NCI-H2171 treated with DMSO at 0.1 percent for 48 hours (cell line): ENCODE measurements at places on chromosomes 1 and 21.

- peak; percentile 12 for DNase-seq
Measured at GRCh38 chr1:109792056-109792831, 28.5 kb upstream of the EPS8L3 start.

DNA sequence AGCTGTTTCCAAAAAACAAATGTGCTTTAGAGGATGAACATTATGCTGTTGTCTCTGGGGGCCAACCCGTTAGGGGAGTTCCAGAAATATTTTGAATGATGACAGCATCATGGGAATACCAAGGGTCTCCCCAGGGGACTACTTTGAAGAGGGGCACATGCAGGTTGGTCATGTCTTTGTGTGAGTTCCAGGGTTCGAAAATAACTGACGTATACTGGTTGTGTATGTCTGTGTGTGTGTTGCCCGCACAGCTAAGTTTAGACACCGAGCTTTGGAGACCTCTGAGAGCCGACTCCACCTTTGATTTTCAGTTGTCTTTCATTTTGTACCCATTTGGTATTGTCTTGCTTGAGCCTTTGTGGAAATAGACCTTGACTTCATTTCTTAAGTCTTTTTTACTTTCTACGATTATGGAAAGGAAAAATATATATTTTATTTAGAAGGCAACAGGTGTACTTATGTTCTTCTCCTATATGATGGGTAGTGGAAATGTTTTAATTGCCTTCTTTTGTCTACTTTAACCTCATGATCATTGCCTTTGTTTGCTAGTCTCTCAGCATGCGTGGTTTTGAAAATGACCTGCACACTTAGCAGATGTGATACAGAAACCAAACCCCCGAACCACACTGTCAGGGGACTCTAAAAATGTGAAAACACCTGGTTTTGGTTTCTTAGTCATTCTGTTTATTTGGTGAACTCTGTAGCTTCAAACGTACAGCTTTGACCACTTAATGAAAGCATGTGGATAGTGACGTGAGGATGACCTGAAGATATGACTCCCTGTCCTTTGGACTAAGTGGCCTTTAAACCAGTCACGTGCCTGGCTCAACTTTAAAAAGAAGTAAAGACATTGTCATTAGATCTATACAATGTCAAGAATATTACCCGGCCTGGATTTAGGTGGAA is 56.5 kb downstream of the GALNT2 start:
- DNase-seq, result no peak

DNA sequence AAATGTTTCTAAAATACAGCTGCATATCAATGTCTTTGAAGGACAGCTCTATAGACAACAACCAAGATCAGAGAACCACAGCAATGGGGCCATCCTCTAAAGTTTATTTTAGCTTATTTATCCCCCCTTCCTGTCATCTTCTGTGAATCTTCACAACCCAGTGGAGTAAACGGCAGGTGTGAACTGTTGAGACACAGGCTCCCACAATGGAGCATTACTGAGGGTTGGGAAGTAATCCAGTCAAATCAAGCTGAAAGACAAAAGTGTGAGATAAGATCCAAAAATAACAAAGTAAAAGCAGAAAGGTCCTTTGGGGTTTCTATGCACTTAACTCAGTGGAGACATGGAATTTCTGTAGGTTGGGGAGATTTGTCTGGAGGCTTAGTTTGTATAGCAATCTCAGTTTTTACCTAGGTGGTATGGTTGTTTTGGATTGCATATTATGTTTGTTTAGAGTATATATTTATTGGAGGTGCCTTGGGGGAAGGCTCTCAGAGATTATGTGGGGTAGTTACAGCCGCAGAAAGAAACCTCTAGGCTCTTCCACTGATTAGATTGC is 286.9 kb upstream of the ADGRL2 start:
- no peak for DNase-seq

DNA sequence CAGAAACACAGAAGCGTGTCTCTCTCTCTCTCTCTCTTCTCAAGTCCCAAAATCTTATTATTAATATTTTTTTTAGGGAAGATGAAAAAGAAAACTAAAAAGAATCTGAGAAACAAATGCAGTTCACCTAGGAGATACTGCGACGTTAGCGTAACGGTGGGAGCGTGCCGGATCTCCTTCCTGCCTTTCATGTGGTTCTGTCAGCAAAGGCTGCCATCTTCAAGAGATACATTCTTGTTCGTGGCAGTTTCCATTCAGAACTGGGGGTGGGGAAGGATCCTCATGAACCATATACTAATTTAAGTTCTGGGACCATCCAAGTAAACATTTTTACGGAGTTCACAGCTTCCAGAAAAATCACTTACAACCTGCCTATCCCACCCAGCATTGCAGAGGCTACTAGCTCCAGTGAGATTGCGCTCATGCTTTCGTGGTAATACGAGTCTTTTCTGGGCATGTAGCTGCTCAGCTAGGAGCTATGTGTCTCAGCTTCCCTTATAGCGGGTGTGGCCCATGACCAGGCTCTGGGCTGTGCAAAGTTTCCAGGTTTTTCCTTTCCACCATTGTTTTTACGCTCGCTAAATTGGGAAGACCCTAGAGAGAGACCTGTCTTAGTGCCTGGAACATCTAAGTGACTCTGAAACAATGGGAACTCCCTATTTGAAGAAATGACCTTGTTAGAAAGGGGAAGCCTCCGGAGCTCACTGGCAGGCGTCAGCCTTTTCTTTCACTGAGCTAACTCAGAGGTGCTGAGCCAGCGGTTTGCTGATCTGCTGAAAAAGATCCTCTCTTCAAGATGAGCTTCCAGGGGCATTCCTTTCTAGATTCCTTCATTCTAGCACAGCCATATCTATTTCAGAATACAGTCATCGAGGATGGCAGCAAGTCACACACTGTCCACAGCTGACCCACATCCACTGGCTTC is 17.3 kb downstream of the SLAMF1 start:
- DNase-seq, result no peak

GRCh38 chr1:23357138-23357908 is 12.3 kb downstream of the ZNF436 start:
- no peak for DNase-seq

DNA sequence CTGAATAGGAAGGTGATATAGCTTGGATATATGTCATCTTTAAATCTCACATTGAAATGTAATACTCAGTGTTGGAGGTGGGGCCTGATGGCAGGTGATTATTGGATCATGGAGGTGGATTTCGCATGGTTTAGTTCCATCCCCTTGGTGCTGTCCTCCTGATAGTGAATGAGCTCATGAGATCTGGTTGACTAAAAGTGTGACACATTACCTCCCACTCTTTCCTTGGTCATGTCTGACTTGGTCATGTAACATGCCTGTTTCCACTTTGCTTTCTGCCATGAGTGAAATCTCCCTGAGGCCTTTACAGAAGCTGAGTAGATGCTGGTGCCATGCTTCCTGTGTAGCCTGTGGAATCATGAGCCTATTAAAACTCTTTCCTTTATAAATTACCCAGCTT is 664.5 kb upstream of the NR5A2 start:
- no peak for DNase-seq

DNA sequence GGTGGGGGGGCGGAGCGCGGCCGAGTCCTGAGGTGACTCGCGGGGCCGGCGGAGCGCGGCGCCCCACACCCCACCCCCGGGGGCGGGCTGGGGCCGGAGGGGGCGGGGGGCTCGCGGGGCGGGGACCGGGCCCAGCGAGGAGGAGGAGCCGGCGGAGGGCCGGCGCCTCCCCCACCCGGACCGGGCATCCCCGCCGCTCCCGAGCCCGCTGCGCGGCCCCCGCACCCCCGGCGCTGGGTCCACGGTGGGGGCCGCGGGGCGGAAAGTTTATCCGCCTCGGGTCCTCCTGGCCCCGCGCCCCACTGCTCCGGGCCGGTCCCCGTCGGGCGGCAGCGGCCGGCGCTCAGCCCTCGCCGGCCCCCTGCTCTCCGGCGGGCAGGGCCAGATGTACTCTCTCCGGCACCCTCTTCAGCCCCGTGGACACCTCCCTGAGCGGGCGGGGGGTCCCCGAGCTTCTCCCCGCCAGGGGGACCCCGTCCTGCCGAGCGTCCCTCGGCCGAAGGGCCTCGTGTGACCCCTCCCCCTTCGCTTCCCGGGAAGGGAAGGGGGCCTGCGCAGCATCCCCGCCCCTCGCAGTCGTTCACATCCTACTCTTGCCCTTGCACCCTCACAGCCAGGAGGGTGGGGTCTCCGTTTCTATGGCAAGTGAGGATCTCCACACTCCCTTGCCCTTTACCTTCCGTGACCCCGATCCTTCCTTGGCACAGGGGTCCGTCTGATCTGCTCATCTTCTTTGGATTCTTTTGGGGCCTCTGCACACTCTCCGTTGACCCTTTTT is 663 bp downstream of the CAMTA1 start:
- DNase-seq, result no peak

GRCh38 chr1:205382561-205382960 is 25.8 kb upstream of the KLHDC8A start:
- no peak for DNase-seq

- DNase-seq, result no peak
Measured at GRCh38 chr21:38699048-38699447, 106.7 kb upstream of the ETS2 start.

- DNase-seq, result no peak
Measured at GRCh38 chr21:29419422-29419821, 120.7 kb downstream of the BACH1 start.

DNA sequence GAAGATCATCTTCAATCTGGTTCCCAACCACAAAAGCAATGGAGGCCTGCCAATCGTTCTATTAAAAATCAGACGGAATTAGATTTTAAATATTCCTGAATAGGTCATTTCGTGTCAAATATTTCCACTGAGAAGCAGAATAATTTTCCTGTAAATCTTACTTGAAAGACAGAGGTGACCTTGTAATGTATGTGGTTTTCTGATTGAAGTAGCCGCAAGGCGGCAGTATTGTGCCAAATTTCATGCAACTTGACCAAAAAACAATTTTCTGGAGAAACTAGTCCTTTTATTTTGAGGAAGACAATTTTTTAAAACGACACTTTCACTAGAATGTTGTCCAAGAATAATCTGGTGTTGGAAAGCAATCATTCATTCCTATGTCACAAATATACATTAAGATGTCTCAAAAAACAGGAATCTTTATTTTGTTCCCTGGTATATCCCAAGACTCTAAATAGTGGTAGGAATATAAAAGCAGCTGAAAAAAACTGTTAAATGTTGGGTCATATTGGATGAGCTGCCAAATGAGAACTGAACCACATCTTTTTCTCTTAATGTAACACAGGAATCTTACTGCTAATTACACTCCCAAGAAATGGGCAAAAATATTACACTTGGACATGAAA is 33.6 kb downstream of the SPAG17 start:
- peak; percentile 43 for DNase-seq

DNA sequence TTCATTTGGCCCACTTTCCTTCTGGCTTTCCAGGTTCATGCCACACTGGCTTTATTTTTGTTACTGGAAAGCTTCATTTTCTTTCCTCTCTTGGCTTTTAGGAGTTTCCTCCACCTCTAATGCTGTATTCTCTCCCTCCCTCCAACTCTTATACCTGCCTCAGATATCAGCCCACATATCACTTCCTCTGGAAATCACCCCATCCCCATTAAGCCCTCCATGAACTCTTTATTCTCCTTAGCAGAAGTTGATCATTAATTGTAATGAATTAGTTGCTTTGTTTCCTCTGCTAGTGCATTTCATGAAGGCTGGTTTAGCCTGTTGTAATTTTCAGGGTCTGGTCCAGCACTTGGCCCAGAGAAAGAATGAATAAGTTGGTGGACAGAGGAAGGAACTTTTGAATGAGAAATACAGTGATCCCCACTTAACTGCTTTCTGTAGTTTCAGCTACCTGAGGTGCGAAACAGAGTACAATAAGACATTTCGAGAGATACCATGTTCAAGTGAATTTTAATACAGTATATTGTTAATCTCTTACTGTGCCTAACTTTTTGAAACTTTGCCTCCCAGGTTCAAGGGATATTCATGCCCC is 1.7 kb downstream of the SOAT1 start:
- no peak for DNase-seq

DNA sequence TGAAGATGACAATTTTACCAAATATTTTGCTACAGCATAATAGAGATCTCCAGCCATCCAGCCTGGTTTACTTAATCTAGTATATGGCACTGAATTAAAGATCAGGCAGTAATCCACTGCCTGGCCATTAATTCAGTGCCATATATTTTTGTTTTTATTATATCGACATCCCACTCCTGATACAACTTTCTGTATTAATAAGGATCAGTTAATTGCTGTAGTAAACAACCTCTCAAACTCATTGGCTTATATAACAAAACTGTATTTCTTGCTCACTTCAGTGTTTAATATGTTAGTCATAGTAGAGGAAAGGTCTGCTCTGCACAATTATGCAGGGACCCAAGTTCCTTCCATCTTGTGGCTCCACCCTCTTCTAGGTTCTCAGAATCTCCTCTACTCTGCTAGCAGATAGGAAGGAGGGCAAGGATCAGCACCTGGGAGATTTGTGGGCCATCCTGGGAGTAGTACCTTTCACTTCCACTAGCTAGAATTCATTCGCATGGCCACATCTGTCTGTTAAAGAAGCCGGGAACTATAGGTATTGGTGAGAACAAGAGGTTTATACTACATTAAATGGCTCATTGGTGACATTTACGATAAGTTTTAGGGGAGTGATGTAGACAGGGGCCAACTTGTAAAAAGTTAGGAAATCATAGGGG is 3.6 kb upstream of the ZDHHC18 start:
- DNase-seq, result no peak

GRCh38 chr1:89781494-89782126 is 39.2 kb upstream of the LRRC8D start:
- no peak for DNase-seq

DNA sequence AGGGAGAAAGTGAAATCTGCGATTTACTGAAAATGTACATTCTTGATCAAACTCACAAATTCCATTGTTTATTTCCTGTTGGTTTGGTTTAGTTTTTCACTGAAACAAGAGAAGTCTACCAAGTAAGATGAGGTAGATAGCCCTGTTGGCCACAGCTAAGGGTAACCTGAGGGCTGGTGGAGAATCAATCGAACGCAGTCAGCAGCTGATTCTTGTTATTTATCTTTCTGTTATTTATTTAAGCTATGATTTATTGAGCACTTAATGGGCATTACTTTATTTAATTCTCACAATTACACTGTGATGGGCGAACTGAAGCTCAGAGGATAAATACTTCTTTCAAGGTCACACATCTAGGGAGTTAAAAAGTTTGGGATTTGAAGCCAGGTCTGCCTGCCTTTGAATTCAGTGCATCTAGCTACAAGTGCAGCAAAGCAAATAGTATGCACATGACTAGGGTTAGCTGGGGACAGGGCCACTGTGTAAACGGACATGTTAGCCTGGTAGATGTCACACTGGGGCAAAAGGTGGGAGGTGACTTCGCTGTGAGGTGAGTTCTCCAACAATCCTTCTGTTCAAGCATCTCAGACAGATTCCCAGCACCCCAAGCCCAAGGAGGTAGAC is 106.5 kb upstream of the GADD45A start:
- no peak for DNase-seq

DNA sequence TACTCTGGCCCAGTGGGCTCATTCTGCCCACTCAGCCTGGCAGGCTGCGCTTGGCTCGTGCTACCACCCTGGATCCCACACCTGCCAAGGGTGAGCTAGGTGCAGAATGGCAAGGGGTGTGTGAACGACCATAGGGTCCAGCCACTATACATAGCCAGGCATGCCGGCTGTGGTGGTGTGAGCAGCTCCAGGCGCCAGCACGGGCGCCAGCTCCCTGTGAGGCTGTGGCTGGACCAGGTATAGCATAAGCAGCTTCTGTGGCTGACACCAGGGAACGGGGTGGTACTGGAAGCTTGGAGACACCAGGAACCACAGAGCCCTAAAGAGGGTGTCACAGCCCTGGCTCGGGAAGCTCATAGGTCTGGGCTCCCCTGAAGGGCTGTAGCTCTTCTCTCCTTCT is 18.6 kb downstream of the CCDC18 start:
- DNase-seq, result no peak
